Astrocyte of the spinal cord (primary cell): ENCODE measurements at places on chromosomes 2 and 18.

- no peak for DNase-seq
Measured at GRCh38 chr2:121189661-121190381, 95.2 kb downstream of the TFCP2L1 start.

DNA sequence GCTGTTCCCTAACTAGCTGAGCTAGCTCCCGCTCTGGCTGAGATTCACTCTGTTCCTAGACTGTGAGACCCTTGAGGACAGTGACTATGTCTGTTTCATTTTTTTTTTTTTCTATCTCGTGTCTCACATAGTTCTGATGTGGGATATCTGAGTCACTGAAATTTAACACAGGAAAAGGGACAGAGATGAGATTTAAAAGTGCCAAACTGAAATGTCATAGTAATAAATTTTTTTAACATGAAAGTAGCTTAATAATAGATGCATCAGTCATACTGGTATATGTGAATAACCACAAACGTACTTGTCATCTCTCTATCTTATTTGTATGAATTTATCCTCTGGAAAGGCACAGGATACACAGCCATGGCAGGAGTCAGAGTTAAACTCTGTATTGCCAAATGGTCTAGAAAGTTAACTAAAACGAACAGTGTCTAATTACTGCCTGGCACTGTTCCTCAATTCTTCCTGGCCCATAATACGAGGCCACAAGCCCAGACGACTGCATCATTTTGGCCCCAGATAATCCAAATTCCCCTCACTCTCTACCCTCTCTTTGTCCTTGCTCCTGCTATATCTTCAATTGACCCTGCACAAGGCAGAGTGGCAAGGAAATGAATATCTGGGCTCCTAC is 87.5 kb downstream of the SATB2 start:
- DNase-seq, result peak; percentile 8

GRCh38 chr2:138964418-138964817 is 184.2 kb upstream of the NXPH2 start:
- no peak for DNase-seq

- no peak for DNase-seq
Measured at GRCh38 chr2:1931003-1931914, 186.9 kb upstream of the PXDN start.

- DNase-seq, result peak; percentile 77
Measured at GRCh38 chr18:49094136-49094535, 143.4 kb upstream of the SMAD7 start.

DNA sequence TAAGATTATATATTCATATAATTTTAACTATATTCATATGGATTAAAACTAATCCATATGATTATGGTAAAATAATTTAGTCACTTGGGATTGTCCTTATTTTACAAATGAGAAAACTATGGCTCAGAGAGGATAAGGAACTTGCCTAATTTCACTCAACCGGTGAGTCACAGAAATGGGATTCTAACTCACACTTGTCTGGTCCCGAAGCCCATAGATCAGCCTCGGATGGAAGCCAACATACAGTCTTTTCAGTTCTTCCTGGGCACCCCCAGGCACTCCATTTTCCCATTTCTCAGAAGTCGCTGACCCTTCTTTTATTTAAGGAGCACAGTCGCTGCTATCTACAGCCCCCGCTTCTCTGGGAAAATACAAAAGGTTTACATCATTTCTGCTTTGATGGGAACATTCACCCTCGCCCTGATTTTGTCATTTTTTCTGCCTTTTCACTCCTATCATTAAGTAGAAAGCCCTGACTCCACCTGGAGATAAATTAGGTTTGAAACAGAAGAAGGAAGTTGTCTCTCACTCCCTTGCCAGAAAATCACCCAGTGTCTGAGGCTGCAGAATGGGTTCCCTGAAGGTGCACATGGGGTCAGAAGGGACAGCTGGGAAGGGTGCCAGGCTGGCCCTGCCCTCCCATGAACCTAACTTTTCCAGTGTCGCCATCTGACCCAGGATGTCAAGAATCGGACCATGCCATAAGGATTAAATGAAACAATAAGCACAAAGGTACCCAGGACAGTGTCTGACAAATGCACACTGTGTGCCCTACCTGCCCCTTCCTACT is 36.6 kb downstream of the CYP1B1 start:
- DNase-seq, result peak; percentile 49

DNA sequence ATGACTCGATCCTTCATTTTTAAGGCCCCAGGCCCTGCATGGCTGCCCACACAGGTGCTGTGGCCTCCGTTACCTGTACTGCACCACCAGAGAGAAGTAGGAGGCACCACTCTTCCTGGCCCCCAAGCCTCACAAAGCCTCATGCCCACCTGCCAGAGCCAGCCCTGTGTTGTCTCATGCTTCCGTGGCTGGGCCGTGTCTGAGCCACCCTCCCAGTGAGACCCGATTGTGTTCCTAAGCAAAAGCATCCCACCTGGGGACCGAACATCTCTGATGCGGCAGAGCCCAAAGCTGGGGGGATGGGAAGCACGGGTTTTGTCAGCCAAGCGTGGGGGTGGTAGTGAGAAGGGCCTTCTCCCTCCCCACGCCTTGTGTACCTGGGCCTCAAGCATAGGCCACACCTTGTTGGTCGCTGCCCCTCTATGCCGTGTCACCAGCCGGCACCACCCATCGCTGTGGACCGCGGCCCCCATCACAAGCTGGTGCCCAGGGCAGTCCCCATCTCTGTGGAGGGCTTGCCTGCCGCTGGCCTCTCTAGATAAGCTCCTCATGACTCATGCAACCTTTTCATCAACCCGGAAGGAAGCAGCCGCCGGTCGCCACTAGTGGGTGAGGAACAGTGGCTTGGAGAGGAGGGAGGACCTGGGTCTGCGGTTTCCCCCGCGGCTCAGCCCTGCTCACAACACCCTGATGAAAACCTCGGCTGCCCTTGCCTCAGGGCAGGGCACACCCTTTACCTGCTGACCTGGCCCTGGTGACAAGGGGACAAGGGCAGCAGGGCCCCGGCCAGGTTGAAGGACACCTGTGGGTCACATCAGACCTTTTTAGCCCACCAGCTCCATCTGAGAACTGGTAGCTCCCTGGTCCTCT is 2.7 kb upstream of the RNPEPL1 start:
- no peak for DNase-seq

DNA sequence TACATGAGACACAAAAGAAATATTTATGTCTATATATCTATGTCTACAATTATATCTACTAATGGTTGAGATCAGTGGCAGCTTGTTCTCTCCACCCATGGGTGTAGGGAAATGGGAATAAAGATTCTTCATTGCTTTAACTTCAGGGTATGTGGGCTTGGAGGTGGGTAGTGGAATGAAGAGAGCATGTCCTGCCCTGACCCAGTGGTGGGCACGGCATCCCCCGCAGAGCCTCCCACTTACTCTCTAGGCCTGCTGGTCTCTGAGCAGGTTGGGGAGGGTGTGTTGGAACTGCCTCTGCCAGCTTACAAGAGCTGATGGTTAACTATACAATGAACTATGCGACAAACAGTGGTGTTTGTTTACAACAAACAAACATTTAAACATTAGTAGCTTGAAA is 152.5 kb upstream of the SKOR2 start:
- DNase-seq, result no peak

GRCh38 chr2:196170606-196171247 is 651 bp downstream of the STK17B start:
- no peak for DNase-seq

- DNase-seq, result no peak
Measured at GRCh38 chr2:39640107-39640506, 25.6 kb upstream of the TMEM178A start.

DNA sequence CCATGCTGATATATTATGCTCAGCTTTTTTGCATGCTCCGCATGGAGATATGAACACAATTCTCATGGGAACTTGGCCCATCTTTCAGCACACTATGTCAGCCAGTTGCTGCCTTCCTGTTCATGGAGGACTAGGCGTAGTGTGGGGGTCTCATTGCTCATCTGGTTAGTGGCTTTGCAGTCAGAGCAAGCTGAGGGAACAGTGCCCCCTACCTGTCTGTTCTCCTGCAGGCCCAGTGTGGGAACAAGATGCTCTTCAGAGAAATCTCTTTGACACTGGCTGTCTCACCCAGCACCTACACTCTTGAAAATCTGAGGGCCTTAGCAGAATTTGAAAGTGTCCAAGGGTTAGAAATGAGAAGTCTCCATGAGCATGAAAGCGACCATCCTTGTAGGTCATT is 47.1 kb downstream of the SPTBN1 start:
- no peak for DNase-seq

GRCh38 chr18:57443247-57443646 is 8.1 kb downstream of the ONECUT2 start:
- DNase-seq, result no peak

DNA sequence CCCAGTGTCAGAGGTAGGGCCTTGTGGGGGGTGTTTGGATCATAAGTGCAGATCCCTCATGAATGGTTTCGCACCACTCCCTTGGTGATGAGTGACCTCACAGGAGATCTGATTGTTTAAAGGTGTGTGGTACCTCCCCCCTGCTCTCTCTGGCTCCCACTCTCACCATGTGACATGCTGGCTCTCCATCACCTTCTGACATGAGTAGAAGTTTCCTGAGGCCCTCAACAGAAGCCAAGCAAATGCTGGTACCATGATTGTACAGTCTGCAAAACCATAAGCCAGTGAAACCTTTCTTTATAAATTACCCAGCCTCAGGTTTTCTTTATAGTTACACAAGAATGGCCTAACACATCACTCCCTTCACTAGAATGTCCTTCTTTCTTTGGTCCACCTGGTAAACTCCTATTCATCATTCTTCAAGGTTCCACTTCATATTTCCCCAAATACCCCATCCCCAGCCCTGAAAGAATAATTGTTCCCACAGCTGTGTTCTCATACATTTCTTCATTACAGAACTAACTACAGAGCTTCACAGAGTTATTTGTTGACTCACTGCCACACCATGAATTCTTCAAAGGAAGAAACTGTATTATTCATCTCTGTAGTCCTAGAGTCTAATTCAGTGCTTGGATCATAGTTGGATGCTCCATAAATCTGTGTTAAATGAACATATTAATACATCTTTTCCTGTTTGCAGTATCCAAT is 81.2 kb upstream of the STK17B start:
- no peak for DNase-seq

DNA sequence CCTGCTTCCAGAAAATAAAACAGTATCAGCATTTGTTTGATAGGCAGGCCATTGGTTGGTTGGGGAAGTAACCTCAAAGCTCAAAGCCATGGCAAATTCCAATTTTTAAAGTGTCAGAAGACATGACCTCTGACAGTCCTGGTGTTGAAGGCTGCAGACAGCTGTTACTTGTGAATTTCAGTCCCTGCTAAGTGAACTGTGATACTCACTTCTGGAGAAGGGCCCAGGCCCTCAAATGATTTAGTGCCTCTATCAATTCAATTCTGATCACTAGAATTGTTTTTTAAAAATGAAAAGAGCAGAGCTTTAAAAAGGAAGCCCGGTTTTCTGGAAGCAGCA is 23.1 kb downstream of the MRPL44 start:
- no peak for DNase-seq

GRCh38 chr2:113278742-113279139 is at the start of gene PAX8:
Gene PAX8 (minus strand): TSS chr2:113278921. CDS start chr2:113278394, 527 bp downstream.
- no peak for DNase-seq

DNA sequence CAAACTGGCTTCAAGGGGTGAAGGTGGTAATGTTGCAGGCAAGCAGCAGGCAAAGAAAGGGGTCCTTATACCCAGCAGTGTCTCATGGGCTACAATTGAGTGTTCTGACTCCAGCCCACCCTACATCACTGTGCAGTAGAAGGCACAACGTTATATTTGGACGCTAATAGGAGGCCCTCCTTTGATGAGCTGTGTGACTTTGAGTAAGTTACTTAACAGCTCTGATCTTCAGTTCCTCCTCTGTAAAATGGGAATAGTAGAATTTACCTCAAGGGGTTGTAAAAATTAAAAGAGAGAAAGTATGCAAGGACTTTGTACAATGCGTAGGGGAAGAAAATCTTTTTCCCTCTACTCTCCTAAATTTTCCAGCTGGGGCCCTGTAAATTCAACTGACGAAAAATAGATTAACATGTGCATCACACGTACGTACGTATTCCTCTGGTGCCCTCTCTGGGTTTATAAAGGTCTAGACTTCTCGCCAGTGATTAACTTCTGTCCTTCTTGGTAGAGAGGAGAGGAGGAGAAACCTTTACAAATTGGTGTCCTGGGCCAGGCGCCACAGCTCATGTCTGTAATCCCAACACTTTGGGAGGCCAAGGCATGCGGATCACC is 57.6 kb upstream of the REL start:
- DNase-seq, result no peak

DNA sequence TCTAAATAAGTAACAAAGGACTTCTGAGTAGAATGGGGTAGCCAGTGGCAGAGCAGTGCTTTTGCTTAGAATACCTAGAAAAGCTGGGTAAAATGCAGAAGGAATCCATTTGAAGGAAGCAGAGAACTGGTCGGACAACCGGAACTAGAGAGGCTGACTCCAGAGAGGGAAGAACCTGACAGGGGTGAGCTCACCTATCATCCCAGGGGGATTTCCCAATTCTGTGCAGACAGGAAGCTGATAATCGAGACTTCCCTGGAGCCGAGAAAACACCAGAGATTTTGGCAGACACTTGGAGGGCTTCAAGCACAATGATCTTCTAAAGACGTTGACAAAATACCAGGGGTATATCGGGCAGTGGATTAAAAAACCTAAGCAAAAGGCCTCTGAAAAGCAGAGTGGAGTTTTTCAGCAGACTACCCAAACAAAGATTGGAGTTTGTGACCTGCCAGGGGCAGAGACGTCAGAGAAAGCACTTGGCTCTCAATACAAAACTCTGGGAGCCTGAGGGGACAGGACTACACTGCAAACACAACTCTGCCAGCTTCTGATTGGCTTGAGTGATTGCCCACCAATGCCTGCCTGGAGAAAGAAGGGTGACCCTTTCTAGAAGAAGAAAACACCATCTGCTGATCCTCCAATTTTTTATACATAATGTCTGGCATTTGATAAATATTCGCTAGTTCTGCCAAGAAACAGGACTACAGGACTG is 67.5 kb upstream of the TTN start:
- DNase-seq, result no peak

DNA sequence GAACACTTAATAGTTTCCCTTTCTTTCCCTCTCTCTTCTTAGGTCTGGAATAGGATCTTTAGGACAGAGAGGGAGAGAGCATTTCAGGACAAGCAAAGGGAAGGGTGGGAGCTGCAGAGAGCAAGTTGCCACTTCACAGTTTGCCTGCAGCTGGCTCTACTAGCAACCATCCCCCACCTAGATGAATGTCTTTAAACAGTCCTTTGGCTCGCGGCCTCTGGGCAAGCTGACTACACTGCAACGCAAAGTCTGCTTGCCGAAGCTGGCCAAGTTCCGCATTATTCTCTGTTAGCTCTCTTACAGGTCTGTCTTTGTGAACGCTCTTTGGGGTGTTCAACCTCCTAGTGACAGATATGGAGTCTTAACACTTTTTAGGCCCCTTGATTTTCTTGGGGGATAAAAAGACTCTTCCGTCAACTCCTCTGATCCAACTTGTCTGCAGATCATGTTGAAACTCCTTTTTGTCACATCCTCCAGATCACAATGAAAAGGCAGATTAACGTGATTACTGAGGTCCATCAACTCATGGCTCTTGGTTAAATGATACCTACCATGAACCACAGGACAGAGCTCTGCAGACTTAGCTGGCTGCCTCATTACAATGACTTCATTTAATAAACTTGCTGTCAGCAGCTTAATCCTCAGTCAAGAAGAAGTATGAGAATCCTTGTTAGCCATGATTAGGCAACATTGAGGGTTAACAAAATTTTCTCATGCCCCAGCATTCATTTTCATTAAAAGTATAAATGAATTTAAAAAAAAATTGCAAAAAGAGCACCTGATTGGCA is 74.6 kb downstream of the SLC4A3 start:
- DNase-seq, result peak; percentile 68

- no peak for DNase-seq
Measured at GRCh38 chr2:45006041-45006941, 3.0 kb downstream of the SIX2 start.

- DNase-seq, result no peak
Measured at GRCh38 chr18:13436576-13436975, 218.0 kb downstream of the LDLRAD4 start.

GRCh38 chr2:220243571-220243970 is 616.1 kb downstream of the SLC4A3 start:
- DNase-seq, result peak; percentile 29
